Left ventricle myocardium inferior (tissue), 1 donor: ENCODE measurements at places on chromosomes 4 and X. TPM values are rescaled to one million over a fixed set of nuclear protein-coding genes. Genes with fewer than 3 reads are reported as not detected.
A peak's percentile ranks its signal among the peaks of the same experiment; 100 is the strongest.

PPEF2 gene
- total RNA-seq = not detected

CFAP99 gene
- total RNA-seq = not detected

GAGE12F gene
- total RNA-seq = not detected

MAGEA4 gene
- total RNA-seq = not detected

- no peak overlapping the region for H3K4me3 ChIP-seq
- H3K4me1 ChIP-seq = no peaks in the 10 kb centered on the region
- H3K36me3 ChIP-seq = no peaks in the 10 kb centered on the region
- H3K27me3 ChIP-seq = no peaks in the 10 kb centered on the region
- no peak for DNase-seq
These were observed 36.0 kb downstream of the BST1 start for GRCh38 chr4:15738877-15739276.

GRCh38 chrX:30659421-30659820, 6.2 kb downstream of the GK start:
- no peak overlapping the region for H3K4me3 ChIP-seq
- no peak overlapping the region for H3K27ac ChIP-seq
- H3K36me3 ChIP-seq = no peaks in the 10 kb centered on the region
- DNase-seq = no peak
- H3K4me1 ChIP-seq = peaks cover 5% of the 10 kb centered on the region

GRCh38 chr4:8148159-8148558, 10.5 kb downstream of the ABLIM2 start:
- no peak overlapping the region for H3K4me3 ChIP-seq
- no peaks in the 10 kb centered on the region for H3K27me3 ChIP-seq
- no peak for DNase-seq
- peaks cover 46% of the 10 kb centered on the region for H3K4me1 ChIP-seq
- H3K36me3 ChIP-seq = no peaks in the 10 kb centered on the region

- DNase-seq = no peak
- no peak overlapping the region for H3K27ac ChIP-seq
- H3K4me1 ChIP-seq = peaks cover 3% of the 10 kb centered on the region
These were observed 268.1 kb upstream of the GRID2 start for GRCh38 chr4:92035666-92036065.

- H3K4me1 ChIP-seq = no peaks in the 10 kb centered on the region
- DNase-seq = no peak
- no peak overlapping the region for H3K4me3 ChIP-seq
- H3K27me3 ChIP-seq = no peaks in the 10 kb centered on the region
- no peak overlapping the region for H3K27ac ChIP-seq
These were observed 392.2 kb downstream of the PPP1R2C start for GRCh38 chrX:42385730-42386129.

DNA sequence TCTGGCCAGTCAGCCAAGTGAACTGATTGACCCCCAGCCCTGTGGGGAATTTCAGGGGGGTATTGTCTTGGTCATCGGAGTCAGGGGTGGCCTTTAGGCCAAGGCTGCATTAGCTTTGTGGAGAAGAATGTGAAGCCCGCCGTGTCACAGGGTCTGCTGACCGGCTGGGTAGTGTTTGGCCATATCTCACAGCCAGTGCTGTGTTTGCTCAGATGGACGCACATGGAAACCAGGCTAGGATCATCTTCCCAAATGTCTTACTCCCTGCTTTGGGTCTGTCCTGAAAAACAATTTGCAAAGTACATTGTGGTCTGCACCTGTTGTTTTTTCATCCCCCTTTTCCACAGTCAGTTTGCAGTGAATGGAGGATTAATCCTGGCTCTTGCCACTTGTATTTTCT, 13.0 kb downstream of the TMEM164 start:
- no peaks in the 10 kb centered on the region for H3K36me3 ChIP-seq
- H3K4me1 ChIP-seq = peaks cover 47% of the 10 kb centered on the region
- peak overlapping the region; percentile 86 for H3K27ac ChIP-seq
- DNase-seq = no peak
- no peaks in the 10 kb centered on the region for H3K27me3 ChIP-seq
- no peak overlapping the region for H3K4me3 ChIP-seq

DNA sequence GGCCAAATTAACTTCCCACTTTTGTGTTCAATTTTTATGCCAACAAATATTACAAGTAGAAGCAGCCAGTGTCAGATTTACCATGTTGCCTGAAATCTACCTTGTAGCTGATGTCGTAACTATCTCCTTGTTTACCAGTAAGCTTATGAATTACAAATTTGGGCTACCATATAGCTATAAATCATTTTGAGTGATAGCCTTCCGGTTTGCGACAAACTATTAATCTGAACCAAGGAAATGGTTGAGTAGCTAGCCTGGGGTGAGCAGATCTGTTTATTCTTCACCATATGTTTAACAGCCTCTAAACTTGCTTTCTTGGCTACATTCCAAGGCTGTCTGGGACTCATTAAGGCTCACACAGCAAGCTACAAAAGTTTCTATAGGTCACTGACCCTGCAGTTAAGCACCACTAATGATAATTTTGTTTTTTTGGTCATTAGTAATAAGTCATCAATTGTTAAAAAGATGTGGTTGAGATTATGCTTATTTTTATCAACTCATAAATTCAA, 218.7 kb upstream of the SPOCK3 start:
- no peak for DNase-seq
- no peaks in the 10 kb centered on the region for H3K36me3 ChIP-seq
- H3K27me3 ChIP-seq = no peaks in the 10 kb centered on the region
- no peaks in the 10 kb centered on the region for H3K4me1 ChIP-seq
- H3K27ac ChIP-seq = no peak overlapping the region

DNA sequence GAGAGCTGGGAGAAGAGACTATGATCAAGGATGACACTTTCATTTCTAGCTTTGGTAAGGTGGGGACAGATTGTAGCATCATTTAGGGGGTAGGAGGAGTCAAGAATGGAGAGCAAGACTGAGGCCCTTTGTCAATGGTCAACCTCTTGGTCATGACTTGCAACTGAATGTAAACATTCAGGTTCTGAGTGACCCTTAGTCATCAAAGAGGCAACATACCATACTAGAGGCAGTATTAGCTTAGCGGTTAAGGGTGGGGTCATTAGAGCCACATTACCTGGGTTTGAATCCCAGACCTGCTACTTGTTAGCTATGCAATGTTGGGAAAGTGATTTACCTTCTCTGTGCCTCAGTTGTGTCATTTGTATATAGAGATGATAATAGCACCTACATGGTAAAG, 76.5 kb downstream of the MED28 start:
- no peak overlapping the region for H3K27ac ChIP-seq
- H3K4me1 ChIP-seq = no peaks in the 10 kb centered on the region
- no peak for DNase-seq
- no peaks in the 10 kb centered on the region for H3K27me3 ChIP-seq

GRCh38 chrX:57211906-57212305, 74.6 kb upstream of the FAAH2 start:
- no peaks in the 10 kb centered on the region for H3K4me1 ChIP-seq
- H3K27me3 ChIP-seq = no peaks in the 10 kb centered on the region
- H3K4me3 ChIP-seq = no peak overlapping the region
